ENCODE measurements at places on chromosomes 1 and 21.
A peak's percentile ranks its signal among the peaks of the same experiment; 100 is the strongest.

DNA sequence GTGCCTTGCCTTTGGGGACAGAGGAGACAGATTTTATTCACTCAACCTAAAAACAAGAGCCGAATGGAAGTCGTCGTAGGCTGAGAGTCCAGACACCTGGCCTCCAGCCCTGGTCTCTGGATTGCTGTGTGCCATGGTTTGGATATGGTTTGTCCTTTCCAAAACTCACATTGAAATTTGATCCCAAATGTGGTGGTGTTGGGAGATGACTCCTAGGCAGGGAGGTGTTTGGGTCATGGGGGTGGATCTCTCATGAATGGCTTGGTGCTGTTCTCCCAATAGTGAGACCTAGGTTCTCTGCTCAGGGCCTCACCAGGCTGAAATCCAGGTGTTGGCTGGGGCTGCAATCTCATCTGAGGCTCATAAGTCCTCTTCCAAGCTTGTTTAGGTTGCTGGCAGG lies 75.5 kb downstream of the FOXD2 start:
- DNase-seq: no peak

- DNase-seq: no peak
These were observed 3.1 kb downstream of the EVA1B start for GRCh38 chr1:36320291-36320761.

GRCh38 chr21:41373253-41373652 lies 11.4 kb downstream of the MX2 start:
- DNase-seq: no peak

- DNase-seq: no peak
These were observed 195.2 kb upstream of the JUN start for GRCh38 chr1:58979086-58979485.

- no peak for DNase-seq
These were observed 298.7 kb downstream of the TM2D1 start for GRCh38 chr1:61426254-61426653.

GRCh38 chr1:1212780-1213344 lies 1.1 kb downstream of the TNFRSF4 start:
- DNase-seq: peak; percentile 37

- DNase-seq: no peak
These were observed 74.5 kb downstream of the S1PR1 start for GRCh38 chr1:101311146-101311920.

Measured in pancreas (tissue), 10 donors.